ENCODE measurements at places on chromosomes 2 and 18.

DNA sequence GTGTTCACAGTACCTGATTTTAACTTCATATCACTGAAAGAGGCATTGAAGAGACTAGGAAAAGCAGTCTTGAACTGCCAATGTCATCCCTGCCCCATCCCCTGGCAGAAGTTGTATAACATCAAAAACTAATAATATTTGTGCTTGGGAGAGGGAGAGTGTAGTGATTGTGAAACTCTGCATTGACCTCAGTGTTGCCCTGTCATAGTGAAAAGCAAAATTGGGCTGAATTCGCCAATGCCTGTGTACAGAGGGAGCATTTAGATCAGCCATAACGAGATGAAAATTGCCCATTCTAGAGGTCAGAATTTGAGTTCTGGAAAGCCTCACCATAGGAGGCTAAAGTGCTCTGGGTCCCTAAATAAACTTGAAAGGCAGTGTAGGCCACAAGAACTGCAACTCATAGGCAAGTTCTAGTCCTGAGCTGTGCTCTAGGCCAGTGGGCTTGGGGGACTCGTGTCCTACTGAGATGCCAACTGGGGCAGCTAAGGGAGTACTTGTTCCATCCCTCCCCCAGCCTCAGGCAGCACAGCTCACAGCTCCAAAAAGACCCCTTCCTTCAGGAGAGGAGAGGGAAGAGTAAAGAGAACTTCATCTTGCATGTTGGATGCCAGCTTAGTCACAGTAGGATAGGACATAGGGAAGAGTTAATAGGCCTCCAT is 855.6 kb downstream of the TSN start:
- no peak for DNase-seq

- DNase-seq, result no peak
Observed at GRCh38 chr18:31424383-31424988, 23.1 kb upstream of the DSG3 start.

GRCh38 chr2:215746887-215747615 is 266.3 kb downstream of the MREG start:
- no peak for DNase-seq

DNA sequence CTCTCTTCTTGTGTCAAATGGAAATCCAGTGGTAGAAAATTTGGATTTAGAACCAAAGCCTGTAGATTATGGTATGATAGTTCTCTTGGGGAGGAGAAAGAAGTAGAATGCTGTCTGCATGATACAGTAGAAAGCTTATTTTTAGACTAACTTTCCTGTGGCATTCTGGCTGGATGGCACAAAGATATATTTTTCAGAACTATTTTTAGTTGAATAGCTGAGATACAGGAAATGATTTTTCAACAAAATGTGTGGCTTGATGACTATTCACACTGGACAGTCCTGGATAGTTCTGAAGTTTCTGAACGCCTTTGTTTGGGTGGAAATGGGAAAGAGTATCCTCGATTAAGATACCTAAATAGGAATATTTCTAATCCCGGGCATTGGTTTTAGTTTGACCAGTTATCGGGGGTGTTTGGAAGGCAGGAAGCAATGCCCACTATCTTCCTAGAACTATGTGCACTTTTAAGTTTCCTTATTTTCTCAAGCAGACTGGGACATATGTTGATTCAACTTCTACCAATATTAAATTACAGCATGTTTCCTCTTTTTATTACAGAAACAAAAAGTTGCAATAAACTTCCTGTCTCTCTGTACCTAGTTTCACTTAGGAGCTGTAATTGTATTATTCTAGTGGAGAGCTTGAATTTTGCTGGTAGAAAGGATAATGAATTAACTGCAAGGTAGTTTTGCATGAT is 32.1 kb downstream of the GDF7 start:
- DNase-seq, result no peak
